ENCODE measurements at places on chromosomes 5 and 9. TPM values are rescaled to one million over a fixed set of nuclear protein-coding genes. Genes with fewer than 3 reads are reported as not detected.

DNA sequence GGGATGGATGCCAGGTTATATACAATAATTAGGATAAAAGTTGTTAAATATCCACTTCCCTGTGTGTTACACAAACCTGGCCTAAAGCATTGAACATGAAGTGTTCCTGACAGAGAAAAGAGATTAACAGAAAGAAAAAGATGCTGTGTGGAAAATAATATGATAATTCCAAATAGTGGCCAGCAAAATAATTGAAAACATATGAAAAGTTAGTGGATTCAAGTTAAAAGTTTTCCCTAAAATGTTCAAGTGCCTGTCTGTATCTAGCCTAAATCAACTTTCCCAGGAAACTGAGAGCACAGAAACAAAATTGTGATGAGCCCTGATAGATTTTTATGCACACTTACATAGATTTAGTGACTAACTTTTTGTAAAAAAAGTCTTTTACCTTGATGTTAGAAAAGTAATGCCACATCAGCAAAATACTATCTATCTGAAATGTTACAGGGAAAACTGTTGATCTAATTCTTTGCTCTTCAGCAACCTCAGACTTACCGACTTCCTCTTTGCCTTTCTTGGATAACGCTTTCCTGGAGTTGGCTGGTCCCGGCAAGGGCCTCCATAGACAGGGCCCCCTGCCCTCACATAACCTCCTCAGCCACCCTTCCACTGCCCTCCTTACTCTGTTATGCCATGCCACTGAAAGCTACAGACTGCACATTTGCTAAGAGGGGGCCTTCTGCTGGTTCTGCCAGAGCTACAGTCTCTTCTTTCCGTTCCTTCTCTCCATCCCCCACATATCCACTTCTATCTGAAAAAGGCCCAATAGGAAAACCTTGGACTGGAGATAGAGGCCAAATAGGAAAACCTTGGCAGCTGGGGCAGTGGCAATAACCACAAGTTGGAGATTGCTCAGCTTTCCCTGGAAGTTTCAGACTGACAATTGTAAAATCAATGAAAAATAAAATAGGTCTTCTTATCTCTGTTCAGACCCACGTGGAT lies 44.4 kb downstream of the ZNF474 start:
- no peak overlapping the region for H3K27ac ChIP-seq
- no peak overlapping the region for H3K4me3 ChIP-seq
- H3K4me1 ChIP-seq = no peaks in the 10 kb centered on the region
- H3K27me3 ChIP-seq = no peaks in the 10 kb centered on the region

DCTN4 gene
- 27.6 TPM for total RNA-seq

DNA sequence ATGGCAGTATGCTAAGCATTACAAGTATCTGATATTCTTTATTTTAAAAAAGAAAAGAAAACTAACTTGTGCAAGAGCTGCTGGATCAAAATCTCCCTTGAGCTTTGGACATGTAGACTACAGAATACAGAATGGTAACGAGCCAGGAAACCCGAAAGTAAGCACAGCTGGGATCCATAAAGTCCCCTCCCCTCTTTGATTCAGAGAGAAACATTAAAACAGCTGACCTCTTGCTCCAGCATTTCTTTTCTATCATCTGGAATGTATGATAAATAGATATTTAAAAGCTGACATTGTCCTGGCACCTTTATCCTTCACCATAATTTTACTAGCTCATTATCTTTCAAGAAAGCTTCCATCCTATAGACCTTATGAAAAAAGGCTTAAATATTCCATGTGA lies 28.2 kb upstream of the LPAR1 start:
- no peaks in the 10 kb centered on the region for H3K27me3 ChIP-seq
- H3K4me3 ChIP-seq = no peak overlapping the region
- DNase-seq = no peak
- H3K4me1 ChIP-seq = no peaks in the 10 kb centered on the region
- no peak overlapping the region for H3K27ac ChIP-seq

IFNA6 gene
- total RNA-seq = not detected

DNA sequence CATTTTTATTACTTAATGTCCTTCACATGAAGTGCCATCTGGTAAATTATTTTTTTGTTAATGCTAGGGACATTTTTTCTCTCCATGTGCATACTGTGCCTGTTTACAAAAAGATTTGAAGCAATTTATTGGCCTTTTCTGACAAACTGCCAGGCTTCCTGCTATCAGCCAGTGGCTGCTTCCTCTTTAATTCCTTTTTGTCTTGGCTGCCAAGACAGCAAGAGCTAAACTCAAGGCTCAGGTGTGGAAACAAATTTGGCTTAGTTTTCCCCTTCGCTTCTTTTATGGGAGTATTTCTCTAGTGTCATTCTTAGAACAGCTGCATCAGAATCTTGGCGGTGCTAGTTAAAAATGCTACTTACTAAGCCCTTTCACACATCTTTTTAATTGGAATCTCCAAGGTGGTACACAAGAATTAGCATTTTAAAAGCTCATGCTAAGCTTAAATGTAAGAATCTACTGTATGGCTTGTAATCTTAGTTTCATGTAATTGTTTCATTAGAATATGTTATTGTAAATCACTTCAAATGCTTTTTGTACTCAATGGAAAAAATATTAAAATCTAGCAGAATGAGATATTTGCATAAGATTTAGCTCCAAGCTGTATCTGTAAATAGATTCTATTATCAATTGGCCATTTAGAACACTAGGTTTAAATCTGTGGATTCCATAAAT lies 134.2 kb upstream of the RASGRF2 start:
- peaks cover 6% of the 10 kb centered on the region for H3K36me3 ChIP-seq
- DNase-seq = no peak
- H3K4me3 ChIP-seq = no peak overlapping the region
- no peaks in the 10 kb centered on the region for H3K27me3 ChIP-seq

GHR gene
- 90.7 TPM for total RNA-seq

- no peak overlapping the region for H3K4me3 ChIP-seq
- no peaks in the 10 kb centered on the region for H3K4me1 ChIP-seq
- no peaks in the 10 kb centered on the region for H3K36me3 ChIP-seq
- no peak for DNase-seq
- H3K27me3 ChIP-seq = no peaks in the 10 kb centered on the region
These were observed 164.6 kb downstream of the CARTPT start for GRCh38 chr5:71883742-71884103.

SIT1 gene
- total RNA-seq = not detected
